ENCODE measurements at places on chromosomes 2 and 18.

GRCh38 chr18:42351455-42351854, 396.4 kb downstream of the PIK3C3 start:
- DNase-seq = no peak

DNA sequence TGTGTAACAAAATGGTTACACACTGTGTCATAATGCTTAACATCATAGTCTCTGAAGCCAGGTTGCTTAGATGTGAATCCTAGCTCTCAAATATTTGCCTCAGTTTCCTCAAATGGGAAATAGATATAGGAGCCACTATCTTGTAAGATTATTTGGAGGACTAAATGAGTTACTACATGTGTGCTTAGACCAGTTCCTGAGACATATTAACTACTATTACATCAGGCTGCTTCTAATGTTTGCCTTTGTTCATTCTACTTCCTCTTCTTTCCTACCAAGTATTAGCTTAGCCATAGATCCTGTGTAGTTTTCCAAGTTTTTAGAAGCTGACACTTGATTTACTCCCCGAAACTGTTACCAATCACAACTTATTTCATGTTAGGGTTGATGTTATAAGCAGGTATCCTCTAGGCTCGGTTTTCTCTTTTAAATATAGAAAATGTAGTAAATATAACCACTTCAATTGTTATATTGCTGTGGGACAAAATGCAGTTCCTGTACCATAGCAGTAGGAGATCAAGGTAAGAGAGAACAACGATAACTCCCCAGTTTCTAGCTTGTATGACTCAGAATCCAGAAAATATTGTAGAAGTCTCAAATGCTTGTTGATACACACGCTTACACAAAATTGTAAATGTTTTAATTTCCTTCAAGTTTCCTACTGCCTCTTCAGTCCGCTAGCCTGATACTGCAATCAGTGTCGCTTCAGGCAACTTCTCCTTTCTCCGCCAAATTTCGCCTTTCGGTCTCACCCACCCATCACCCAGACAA, 751 bp upstream of the DNAJC10 start:
- DNase-seq = peak; percentile 40

- no peak for DNase-seq
Observed at GRCh38 chr2:73406996-73407395, 21.4 kb downstream of the ALMS1 start.

DNA sequence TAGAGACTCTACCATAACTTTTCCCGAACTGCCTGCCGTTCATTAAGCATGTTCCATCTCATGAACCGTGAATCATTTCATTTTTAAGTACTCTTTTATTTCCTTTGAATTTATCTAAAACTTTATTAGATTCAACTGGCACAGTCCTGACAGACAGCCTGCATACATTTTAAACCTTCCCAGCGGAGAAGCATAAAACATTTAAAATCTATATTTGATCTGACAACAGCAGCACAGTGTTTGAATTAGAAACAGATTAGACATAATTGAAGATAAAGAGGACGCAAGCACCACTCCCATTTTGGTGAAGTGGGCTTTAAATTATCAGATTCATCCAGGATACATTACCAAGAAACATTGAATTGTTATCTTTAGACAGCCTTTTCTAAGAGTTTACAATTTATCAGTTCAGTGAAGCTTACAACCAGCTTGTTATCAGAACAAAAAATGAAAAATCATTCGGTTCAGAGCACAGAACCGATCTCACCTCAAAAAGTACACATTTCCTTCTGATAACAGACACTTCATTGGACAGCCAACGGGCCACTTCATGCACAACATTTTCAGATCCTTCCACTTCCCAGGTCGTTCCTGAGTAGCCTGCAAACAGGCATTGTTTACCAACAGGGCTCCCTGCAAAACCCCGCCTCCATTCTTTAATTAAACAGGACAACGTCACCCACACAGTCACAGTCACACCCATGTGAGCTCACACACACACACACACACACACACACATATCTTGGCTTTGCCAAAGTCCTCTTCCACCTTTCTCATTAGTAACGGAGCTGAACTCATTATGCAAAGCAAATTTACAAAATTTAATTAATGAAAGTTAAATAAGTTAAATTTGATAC, 171.2 kb downstream of the SP3 start:
- no peak for DNase-seq

- DNase-seq = no peak
Observed at GRCh38 chr2:224669449-224669848, 46.7 kb downstream of the CCDC195 start.

- peak; percentile 13 for DNase-seq
Observed at GRCh38 chr2:177332026-177332991, 60.3 kb upstream of the AGPS start.

- DNase-seq = no peak
Observed at GRCh38 chr2:228853151-228853550, 417.9 kb downstream of the PID1 start.

DNA sequence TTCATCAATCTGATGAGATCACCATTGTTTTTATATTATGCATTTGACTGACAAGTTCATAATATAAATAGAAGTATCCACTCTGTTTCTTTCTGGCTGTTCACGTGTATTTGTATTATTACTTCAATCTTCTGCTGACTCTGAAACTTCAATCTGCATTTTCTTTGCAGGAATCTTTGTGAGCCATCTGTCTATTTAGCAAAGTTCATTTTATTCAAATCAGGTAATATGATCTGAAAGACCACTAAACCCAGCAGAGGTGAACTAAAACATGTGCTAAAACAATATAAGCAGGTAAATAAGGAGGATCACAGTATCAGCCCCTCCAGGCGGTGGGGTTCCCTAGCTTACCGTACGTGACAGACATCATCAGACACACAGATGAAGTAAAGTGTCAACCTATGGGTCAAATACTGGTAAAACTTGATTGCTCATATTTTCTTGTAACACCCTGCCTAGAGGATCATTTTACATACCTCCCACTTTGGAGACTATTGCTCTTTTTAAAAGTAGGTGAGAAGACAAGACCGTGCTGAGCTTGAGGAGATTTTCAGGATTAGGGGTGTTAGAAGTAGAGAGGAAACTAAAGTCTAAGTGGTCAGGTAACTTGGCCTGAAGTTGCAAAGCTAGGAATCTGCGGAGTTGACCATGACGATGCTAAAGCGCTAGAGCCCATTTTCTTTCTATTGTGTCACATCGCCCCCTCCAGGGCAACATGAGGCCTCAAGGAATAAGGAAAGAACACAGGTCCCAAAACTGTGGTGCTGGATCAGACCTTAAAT, 9.0 kb downstream of the DTNB start:
- DNase-seq = no peak

DNA sequence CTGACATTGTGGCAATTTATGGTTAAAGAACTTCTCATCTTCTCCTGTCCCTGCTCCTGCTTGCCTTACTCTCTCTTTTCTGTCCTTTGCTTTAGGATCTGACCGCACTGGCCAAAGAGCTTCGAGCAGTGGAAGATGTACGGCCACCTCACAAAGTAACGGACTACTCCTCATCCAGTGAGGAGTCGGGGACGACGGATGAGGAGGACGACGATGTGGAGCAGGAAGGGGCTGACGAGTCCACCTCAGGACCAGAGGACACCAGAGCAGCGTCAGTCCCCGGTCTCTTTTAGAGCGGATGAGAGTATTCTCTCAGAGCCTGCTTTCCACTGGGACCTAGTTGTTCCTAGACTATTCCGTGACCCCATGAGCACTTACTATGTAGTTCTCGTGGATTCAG, 122.2 kb upstream of the IL1R2 start:
- DNase-seq = no peak

DNA sequence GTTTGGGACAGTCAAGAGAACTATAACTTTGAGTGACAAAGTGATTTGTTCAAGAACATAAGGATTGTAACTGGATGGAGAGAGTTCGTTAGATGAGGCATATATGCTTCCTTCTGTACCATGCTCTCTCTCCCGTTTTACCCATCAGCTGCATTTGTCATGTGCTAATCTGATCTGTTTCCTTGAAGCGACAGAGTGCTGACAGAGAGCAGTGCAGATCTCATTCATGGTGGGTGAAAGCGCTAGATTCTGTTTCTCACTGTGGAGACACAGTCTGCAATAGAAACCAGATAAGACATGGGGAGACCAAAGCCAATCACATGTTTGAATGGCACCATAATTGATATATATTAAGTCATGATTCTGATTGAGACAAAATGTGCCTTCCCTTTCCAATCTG, 456.6 kb upstream of the CELF4 start:
- no peak for DNase-seq

DNA sequence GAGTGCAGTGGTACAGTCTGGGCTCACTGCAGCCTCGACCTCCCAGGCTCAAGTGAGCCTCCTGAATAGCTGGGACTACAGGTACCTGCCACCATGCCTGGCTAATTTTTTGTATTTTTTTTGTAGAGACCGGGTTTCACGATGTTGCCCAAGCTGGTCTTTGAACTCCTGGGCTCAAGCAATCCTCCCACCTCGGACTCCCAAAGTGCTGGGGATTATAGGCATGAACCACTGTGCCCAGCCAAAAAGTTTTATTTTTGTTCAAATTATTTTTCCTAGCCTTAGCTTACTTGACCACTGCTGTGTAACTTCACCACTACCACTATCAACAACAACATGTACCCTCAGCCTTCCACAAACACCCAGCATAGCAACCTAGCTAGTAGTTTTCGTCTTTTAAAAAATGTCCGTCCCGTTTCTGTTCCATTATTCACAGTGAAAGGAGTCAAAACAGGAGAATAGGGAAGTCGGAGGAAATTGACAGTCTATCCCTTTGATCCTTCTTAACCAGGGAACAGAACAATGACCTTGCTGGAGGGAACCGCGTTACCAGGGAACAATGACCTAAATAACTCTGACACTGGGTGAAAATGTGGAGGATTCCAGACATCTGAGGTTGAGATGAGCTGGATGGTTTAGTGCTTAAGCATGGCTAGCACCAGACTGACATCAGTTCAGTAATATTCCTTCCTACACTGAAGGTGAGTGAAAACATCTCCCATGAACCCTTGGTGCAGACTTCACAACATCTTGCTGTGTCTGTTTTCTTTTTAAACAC, 69.2 kb upstream of the ARL4C start:
- DNase-seq = no peak

- no peak for DNase-seq
Observed at GRCh38 chr2:151260573-151261230, 961 bp downstream of the RBM43 start.

- no peak for DNase-seq
Observed at GRCh38 chr2:187586011-187586641, 31.9 kb upstream of the TFPI start.

DNA sequence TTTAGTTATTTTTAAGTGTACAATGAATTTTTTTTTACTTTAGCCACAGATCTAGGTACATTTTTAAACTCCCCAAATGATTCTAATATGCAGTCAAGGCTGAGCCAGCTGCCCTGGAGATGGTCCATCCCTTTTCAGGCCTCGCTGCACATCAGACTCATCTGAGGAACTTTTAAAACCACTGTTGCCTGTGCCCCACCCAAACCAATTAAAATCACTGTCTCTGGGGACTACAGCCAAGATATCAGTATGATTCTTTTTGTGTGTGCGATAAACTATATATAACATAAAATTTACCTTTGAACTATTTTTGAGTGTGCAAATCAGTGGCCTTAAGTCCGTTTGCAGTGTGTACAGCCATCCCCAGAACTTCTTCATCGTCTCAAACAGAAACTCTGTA, 9.1 kb upstream of the MALT1 start:
- DNase-seq = no peak

DNA sequence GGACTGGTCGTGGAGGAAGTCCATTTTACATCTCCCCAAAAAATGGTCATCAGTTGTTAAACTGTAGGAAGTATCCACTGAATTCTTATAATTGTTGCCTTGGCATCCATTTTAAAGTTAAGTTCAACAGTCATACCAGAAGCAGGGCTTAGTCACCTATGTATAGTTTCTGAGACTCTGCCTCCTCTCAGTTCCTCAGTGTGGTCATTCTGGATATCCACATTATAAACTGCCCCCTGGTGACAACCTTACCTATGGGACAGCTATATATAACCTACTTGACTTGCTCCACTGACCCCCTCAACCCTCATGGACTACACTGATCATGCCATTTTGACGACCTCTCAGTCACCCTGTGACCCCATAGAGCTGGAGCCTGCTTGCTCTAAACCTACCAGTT, 617.0 kb downstream of the LRP1B start:
- no peak for DNase-seq

- no peak for DNase-seq
Observed at GRCh38 chr2:151028691-151029176, 232.9 kb downstream of the RBM43 start.

DNA sequence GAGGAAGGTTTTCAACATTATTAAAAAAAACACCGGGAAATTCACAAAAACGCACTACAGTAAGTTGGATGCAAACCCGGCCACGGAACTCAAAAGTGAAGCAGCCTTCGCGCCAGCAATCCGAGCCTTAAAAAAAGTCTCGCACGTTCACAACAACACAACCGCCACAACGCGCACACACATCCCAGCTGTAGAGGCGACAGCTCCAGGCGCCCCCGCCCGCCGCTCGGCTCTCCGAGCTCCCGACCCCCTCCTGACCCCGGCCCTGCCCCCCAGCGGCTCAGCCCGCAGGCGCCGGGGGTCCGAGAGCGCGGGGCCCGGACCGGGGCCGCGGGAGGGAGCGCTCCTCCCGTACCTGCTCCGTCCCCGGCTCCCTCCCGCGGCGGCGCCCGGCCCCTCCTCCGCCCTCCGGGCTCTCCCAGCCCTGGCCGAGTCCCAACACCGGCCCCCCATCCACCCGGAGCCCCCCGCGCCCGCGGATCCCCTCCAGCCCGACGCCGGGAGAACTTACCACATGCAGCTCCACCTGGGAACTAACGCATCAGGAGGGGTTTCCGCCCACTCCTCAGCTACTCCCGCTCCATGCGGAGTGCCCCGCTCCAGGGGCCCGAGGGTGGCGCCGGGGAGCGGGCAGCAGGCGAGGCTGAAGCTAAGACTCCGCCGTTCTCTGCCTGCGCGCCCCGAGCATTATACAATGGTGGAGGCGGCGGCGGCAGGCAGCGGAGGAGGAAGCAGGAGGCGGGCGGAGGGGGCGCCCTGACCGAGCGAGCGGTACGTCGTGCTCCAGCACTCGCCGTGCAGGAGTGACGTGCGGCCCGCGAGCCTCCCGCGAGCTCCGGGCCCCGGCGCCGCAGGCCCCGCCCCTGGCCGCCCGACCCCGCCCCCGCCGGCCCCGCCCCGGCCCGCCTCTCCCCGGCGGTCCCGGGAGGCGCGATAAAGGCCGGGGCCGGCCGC, at the start of gene SERTAD2:
Gene SERTAD2, minus strand, starts transcription at position 805 of the 954 bp plus-strand sequence. CDS start 17,042 bp downstream, outside the sequence.
- peak; percentile 90 for DNase-seq

- DNase-seq = no peak
Observed at GRCh38 chr2:193088026-193088425, 893.3 kb upstream of the TMEFF2 start.

Data from NCI-H187 (cell line).